ENCODE measurements at places on chromosomes 7 and 10.

DNA sequence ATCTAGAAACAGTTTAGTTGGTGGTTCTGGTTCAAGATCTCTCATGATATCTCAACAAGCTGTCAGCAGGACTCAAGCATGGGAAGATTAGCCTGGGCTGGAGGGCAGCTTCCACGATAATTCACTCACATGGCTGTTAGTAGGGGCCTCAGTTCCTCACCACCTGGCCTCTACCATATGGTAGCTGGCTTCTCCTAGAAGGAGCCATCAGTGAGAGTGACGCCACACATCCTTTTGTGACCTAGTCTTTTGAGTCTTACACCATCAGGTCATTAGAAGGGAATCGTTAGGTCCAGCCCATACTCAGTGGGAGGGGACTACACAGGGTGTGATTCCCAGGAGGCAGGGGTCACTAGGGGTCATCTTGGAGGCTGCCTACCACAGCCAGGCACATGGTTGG lies 239.3 kb upstream of the PLPP4 start:
- DNase-seq = no peak

DNA sequence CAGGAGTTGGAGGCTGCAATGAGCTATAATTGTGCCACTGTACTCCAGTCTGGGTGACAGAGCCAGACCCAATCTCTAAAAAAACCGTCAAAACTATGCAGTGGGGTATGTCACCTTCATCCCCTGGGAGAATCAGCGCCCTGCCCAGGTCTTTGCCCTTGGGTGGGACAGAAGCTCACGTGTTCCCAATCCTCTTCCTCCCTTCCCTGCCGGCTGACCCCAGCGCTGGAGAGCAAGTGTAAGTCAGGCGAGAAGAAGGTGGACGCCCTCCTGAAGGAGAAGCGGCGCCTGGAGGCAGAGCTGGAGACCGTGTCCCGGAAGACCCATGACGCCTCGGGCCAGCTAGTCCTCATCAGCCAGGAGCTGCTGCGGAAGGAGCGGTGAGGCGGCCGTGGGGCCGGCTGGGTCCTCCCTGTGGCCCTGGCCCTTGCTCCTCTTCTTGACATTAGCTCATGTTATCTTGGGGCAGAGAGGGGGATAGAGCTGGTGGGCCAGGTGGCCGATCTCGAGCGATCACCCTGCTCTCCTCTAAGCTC lies 64.8 kb upstream of the GTF2IRD1 start:
- DNase-seq = no peak

- DNase-seq = no peak
Observed at GRCh38 chr7:158842486-158842885, 13.2 kb upstream of the ESYT2 start.

DNA sequence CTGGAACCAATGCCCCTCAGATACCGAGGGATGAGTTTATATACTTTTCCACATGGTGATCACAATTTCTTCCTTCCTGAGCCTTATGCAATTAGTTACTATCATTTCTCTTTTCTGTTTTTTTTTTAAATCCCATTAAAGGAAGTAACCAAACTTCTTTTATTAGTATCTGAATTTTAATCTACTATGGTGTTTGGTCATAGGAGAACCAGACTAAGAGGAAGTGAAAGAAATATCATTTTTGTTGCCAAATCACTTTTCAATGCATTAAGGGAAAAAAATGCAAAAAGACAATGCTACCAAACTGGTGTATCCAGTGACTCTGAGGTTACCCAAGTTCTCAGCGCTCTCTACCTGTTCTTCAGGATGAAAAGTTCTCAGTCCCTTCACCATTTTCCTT lies 167.7 kb downstream of the NXPH1 start:
- no peak for DNase-seq

DNA sequence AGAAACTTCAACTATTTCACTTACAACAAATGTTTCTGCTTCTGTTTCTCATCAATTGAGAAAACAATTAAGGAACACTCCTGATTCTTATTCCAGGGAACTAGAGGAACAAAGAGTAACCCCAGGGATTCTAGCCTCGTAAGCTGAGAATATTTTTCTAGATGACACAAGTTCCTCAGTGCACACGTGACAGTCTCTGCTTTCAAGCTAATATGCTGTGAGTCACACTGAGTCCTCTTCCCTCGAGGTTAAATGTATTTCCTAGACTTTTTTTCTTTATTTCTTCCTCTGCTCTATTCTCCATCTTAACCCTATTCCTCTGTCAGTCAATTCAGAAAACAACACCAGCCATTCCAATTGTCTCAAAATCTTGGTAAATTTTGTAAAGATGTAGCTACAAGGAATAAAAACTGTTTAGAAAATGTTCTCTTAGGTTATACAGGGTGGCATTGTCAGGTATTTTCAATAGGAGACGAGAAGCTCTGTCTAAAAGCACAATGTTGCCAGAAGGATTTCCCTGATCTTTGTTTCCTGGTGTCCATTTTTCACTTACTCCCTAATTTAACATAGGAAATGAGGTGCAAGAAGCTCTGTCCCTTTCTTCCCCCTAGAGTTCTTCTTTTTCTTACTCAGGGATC lies 5.8 kb upstream of the C1GALT1 start:
- DNase-seq = no peak

DNA sequence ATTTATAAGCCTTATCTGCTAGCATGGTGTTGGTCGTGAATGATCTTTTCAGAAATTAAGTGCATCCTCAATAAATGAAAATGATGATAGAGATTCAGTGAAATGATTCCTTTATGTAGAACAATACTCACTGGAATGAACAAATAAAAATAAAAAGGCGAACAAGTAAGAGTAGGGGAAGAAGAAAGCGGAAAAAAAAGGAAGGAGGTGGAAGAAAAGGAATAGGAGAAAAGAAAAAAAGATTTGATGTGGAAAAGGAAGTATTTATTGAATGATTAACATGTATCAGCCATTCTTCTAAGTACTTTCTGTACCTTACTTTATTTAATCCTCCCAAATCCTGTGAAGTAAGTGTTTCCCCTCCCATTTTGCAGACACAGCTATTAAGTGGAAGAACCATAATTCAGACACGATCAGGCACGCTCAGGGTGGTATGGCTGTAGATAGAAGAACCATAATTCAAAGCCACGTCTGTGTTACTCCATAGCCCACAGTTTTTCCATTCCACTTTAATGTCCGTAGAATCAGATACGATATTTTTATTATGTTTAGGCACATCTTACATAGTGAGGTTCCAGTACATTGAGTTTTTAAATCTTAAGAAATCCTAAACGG lies 156.2 kb upstream of the LAMB4 start:
- DNase-seq = no peak

DNA sequence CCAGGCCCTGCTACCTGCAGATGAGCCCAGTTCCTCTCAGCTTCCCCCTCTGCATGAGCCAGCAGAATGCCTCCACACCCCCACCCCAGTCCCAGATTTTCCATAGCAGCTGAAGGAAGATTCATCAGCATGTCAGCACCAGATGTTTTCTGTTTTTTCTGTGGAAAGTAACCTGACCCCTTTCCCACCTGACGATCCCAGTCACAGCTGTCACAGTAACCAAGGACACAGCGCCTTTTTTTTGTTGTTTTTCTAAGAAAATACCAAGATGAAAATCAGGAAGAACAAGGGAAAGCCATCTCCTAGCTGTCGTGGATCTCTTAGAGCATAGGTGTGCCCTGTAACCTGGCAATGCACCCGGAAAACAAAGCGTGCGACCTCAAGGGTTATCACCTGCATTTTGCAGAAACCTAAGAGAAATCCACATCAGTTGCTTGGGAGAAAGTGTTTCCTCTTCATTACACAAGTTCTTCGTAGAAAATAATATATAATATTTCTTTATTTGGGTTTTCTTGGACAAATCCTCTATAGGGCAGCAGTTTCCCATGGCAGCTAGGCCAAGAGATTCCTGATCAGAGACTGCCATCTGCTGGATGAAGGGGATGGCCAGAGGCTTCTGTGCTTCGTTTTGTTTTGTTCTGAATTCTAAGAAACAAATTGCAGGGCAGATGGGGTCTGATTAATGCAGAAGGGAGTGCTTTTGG lies 401.9 kb downstream of the TNS3 start:
- peak; percentile 38 for DNase-seq

DNA sequence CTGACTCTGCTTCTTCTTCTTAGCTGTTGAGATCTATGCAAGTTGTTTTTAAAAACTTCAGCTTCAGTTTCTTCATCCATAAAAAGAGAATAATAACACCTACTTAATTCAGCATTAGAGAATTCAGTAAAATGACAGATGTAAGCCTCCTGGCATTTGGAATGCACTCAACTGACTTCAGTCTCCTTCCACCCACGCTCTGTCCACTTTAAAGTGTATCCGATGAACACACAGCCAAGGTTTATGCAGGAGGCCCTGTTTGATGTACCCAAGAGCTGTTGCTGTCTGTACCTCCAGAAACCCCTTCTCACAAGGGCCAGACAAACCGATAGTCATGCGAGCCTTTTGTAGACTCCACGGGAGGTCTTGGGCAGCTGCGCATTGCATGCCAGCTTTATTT lies 27.1 kb upstream of the SLC35B4 start:
- DNase-seq = no peak

DNA sequence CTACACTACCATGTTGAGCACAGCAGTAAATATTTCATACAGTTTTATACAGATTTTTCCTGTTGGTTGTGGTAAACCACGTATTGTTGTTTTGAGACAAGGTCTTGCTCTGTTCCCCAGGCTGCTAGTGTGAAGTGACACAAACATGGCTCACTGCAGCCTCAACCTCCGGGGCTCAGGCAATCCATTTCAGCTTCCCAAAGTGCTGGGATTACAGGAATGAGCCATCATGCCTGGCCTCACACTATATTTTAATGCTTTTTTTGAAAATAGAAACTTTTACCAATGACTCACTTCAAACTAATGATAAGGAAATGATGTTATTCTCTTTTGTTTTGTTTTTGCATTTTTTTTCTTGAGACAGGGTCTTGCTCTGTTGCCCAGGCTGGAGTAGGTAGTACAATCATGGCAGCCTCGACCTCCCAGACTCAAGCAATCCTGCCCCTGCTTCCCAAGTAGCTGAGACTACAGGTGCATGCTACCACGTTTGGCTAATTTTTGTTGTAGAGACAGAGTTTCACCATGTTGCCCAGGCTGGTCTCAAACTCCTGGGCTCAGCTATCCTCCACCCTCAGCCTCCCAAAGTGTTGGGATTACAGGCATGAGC lies 210.6 kb downstream of the TPST1 start:
- no peak for DNase-seq

GRCh38 chr7:93889261-93889660 lies 1.3 kb downstream of the TFPI2 start:
- DNase-seq = no peak

DNA sequence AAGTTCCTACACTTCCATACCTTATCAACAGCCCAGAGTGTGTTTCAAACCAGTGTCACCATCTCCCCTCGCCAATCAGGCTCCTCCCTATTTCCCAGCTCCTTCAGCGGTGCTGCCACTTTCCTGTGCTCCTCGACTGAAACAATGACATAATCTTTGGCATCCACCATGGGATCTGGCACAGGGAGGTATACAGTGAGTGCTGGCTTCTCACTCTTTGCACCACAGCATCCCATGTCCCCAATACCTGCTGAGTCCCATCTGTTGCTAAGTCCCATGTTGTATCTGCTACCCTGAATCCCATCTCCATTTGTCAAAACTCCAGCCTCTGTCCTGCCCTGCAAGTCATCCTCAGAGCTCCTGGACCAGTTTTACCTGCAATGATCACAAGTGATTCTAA lies 15.4 kb downstream of the PAXIP1 start:
- DNase-seq = no peak

DNA sequence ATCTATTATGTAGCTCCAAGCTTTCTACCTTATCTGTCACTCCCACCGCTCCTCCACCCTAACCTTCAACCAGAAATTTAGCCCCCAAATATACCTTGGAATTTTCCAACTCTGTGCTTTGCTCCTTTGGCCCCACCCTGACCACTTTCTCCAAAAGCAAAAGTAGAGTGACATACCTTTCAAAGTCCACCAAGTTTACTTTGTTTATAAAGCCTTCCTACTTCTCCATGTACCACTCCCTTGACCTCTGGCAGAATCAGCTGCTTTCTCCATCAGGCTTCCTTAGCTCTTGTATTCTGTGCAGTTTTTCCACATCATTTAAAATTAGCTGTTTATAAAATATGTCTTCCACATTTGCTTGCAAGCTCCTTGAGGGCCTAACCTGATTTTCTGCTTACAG lies 40.9 kb upstream of the RSBN1L start:
- no peak for DNase-seq

GRCh38 chr10:103262229-103262628 lies 14.7 kb upstream of the INA start:
- no peak for DNase-seq

- no peak for DNase-seq
Observed at GRCh38 chr10:66747451-66747850, 178.4 kb upstream of the LRRTM3 start.

GRCh38 chr10:73850863-73851461 lies 23.4 kb downstream of the CAMK2G start:
- peak; percentile 97 for DNase-seq

- no peak for DNase-seq
Observed at GRCh38 chr10:63173468-63174232, 40.5 kb downstream of the NRBF2 start.

DNA sequence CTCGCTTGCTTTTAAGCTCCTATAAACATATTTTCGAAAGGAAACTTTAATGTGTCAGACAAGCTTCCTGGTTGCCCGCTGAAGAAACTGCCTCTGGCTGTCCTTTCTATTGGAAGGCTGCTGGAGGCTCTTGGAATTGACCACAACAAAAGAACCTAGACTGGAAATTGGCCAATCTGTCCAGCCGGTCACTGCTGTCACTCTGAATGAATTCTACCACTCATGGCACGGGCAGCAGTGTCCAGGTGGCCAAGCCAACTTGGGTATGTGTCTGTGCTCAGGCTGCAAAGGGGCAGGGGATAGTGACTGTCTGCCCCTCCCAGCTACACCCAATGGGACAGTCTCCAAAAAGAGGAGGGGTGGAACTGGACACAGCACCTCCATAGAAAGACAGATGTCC lies 57.6 kb downstream of the CDH23 start:
- no peak for DNase-seq

GRCh38 chr7:122255454-122255853 lies 49.1 kb downstream of the FEZF1 start:
- DNase-seq = no peak

DNA sequence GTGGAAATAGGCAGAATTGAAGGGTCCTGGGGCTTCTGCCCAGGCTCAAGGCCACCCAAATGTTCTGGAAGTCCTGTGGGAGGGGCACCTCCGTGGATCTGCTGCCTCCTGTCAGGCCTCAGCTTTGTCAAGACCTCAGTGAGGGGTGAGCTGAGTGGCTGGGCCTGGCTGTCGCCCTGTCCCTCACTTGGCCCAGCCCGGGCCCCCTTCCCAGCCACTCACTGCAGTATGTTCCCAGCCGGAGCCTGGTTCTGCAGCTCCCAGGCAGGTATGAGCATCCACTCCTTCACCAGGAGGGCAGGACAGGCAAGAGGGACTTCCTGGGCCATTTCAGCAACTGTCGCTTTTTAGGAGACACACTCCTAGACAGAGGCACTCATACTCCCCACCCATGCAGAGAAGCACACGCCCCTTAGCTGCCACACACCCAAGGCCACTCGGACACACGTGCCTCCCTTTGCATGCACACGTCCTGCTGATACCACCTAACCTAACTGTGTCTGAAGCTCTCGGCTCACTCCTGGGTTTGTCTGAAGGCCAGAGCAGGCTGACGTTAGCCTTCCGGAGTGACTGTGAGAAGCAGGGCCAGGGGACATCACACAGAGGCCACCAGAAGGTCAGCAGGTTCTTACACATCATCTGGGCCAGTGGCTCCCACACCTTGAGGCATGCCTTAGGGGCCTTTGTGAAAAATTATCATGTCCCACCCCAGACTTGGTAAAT lies 72.2 kb upstream of the COL13A1 start:
- DNase-seq = no peak

Measured in AG09319 (cell line).